ENCODE measurements at places on chromosomes 4 and X.

DNA sequence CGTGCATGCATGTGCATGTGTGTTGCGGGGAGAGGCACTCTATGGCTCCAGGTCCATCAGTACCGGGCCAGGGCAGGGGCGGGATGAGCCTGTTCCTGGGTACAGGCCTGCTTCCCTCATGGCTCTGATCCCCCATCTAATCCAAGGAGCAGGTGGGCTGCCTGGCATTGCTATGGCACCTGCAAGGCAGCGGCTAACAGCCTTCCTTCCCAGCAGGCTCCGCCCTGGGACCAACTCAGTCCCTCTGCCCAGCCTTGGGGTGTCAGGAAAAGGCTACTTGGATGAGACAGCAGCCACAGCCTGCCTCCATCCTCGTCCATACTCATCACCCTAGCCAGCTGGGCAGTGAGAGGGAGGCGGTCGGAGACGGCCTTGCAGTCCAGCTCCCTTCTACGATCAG is 46.5 kb downstream of the PPP2R2C start:
- no peak for DNase-seq

- DNase-seq: no peak
Observed at GRCh38 chr4:54391104-54391503, 162.0 kb downstream of the PDGFRA start.

- DNase-seq: no peak
Observed at GRCh38 chr4:98586291-98586961, 72.0 kb downstream of the TSPAN5 start.

DNA sequence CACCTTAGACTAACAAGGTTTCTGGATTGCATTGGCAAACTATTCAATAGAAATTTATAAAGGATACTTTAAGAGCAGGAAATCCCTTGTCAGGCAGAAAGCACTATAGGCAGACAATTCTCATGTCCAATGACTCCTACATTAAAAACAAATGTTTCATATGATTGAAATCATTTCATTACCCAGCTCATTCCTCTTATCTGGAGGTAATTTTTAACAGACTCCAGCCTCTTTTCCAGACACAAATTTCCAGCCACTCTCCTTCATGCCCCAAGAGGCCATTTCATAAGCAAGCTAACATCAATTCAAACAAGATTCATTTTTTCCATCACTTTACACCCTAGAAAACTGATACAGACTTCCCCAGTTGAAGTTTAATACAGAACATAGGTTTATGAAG is 495.1 kb upstream of the FRG1 start:
- DNase-seq: no peak

- no peak for DNase-seq
Observed at GRCh38 chrX:150085881-150086280, 147.6 kb upstream of the EOLA2 start.

- DNase-seq: no peak
Observed at GRCh38 chr4:106775636-106776035, 260.5 kb downstream of the DKK2 start.

GRCh38 chr4:121875652-121876051 is 5.4 kb upstream of the BBS7 start:
- DNase-seq: no peak

Data from GDM1 (cell line).